ENCODE measurements at places on chromosomes 12 and 14.
A peak's percentile ranks its signal among the peaks of the same experiment; 100 is the strongest.

- peak; percentile 32 for DNase-seq
Observed at GRCh38 chr12:94725375-94726168, 75.2 kb upstream of the TMCC3 start.

- no peak for DNase-seq
Observed at GRCh38 chr12:77504466-77504865, 326.2 kb upstream of the NAV3 start.

GRCh38 chr14:49975799-49976198 lies 82.9 kb downstream of the ARF6 start:
- DNase-seq, result no peak

DNA sequence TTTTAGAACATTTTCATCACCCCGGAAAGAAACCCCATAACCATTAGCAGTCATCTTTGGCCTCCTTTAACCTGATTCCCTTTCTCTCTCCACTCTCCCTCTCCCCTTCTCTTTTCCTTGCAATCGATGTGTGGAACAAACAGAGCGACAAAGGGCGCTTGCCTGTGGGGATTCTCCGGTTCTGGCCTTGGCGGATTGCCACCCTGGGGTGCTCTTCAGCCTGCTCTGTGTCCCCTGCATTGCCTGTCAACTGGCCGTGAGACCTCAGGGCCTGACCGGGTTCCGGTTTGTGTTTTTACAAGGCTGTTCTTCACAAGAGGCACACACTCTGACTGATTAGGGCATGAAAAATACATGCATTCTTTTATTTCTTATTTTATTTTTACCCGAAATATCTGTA lies 27.8 kb downstream of the LRTM2 start:
- DNase-seq, result no peak

DNA sequence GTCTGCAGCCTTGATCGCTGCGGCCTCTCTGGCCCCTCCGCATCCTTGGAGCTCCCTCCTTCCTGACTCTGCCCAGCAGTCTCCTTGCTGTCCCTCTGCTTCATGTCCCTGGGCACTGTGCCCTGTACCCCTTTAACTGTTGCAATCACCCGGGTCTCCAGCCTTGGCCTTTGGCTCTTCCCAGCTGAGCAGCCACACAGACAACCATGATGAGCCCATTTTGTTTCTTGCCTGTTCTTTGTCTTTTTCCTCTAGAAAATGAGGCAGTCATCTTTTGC lies 40.6 kb upstream of the MEG3 start:
- DNase-seq, result no peak

GRCh38 chr12:73076760-73077159 lies 804.6 kb downstream of the TRHDE start:
- DNase-seq, result no peak

DNA sequence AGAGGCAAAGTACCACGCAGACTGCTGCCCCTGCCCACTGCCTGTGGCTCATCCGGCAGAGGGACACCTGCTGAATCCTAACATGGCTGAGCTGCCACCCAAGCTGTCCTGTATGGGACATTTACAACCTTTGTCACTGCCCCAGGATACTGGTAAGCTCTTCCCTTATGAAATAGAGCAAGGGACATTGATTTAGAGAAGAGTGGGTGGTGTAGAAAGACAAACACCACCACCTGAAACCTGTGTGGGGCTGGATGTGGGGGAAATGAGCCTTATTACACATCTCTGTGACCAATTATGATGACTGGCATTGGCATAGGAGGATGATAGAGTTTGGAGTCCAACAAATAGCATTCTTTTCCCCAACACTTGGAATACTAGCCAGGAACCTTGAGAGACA lies 81.2 kb upstream of the GZMB start:
- DNase-seq, result no peak

- DNase-seq, result no peak
Observed at GRCh38 chr12:131856366-131857097, 28.3 kb downstream of the MMP17 start.

- no peak for DNase-seq
Observed at GRCh38 chr12:70609203-70609602, 28.0 kb downstream of the PTPRB start.

DNA sequence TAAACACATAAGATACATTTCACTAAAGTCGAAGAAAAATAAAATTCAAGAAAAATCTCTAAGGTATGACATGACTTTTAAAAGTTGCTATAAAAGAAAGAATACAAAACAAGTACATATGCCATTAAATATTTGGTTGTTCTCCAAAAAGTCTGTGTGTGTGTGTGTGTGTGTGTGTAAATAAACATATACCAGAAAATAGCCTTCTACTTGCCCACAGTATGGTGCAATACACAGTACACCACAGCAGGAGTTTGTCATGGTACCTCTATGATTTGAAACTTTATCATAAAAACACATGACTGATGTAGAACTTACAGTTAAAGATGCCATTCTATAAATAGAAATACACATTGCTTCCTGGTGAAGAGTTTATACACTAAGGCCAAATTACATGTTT lies 692.7 kb upstream of the MGAT4C start:
- DNase-seq, result no peak

DNA sequence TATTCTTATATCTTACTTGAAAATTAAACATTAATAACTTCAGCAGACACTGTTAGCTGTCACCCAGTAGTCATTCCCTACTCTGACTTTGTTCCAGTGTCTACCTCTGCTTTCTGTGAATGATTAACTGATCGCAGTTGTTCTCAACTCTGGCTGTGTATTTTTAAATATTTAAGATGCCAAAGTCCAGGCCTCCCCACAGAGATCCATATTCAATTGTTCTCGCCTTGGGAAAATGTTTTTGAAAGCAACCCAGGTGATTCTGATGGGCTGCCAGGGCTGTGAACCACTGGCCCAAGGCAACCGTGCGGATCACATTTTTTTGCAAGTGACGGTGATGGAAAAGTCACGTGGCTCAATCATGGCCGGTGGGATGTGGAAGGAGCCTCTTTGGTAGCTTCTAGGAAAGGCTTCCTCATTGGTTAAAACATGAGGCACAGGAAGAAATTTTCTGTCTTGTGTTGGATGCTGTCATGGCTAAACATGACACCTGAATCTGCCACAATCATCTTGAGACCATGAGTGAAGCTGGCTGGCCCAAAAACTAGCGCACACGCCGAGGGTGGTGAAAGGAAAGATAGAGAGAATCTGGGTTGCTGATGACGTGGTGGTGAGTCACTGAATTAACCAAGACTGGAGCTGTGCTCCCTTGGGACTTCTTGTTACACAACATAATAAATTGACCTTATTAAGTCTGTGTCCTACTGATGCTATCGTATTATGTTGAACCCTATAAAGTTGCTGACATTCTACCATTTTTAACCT lies 37.2 kb downstream of the RDH12 start:
- DNase-seq, result no peak

DNA sequence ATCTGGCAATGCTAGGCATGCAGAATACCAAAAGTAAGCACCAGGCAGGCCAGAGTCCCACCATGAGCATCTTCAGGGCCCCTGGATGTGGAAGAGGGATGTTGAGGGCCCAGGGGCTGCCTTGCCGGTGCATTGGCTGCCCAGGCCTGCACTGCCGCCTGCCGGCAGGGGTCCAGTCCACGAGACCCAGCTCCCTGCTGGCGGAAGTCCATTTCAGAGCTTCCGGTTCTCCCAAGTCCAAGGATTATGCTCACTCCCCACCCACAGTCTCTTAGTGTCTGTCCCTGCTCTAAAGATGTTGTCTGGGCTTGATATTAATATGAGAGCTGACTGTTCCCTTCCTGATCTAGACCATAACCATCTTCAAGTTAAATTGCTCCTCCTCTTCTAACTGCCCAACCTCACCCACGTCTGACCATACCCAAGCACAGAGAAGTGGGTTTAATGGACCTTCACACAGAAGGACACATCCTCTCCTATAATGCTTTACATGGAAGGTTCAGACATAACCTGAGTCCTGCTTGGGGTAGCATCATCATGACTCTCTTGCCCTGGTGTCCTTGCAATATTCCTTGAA lies 117.4 kb downstream of the DAD1 start:
- DNase-seq, result no peak

GRCh38 chr14:24095271-24096068 lies 1.4 kb downstream of the PCK2 start:
- peak; percentile 77 for DNase-seq

- no peak for DNase-seq
Observed at GRCh38 chr12:101746196-101746595, 6.9 kb upstream of the SYCP3 start.

DNA sequence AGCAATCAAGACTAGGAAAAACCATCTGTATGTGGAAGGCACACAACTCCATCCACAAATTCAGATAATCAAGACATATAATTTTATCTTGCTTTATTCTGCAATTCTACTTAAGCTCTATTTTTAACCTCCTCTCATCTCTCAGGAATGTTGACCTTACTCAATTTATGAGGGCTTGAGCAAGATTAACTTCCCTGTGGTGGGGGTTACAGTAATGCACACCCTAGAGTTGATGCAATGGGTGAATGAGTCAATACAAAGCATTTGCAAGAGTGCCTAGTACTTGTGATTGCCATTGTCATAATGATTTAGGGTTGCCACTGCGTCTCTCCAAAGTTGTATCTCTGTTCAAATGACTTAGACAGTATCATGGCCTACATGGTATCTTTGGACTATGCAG lies 1598.4 kb upstream of the TMEM132C start:
- peak; percentile 57 for DNase-seq

Measured in NCI-H510A treated with DMSO at 0.1 percent for 48 hours (cell line).